Renal cortex interstitium (tissue), 15 donors: ENCODE measurements at places on chromosomes 13 and 19.

DNA sequence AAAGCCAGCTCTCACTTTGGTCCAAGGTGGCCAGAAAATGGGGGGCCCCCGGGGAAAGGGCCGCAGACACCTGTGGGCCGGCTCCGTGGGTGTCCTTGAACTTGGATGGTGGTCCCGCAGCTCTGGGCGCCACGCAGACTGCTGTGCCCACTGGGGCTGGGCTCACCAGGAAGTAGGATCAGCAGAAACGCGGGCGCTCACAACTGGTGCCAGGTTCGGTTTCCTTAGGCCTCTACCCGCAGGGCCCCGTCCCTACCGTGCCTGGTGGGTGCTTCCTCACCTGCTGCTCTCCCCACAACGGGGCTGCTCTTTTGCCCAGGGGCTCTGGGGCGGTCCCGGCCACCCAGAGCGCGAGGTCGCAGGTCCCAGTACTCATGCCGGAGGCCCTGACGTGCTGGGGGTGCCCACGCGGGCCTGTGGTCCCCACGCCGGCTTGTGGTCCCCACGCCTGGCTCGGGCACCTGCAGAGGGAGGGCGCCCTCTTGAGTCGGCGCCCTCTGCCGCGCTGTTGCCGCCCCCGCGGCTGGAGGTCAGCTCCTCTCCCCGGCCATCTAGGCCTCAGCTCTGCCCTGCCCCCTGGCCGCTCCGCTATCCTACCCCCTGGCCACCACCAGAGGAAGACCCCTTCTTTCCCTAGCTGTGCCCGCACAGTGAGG, 1303.6 kb downstream of the UQCRFS1 start:
- DNase-seq: no peak

DNA sequence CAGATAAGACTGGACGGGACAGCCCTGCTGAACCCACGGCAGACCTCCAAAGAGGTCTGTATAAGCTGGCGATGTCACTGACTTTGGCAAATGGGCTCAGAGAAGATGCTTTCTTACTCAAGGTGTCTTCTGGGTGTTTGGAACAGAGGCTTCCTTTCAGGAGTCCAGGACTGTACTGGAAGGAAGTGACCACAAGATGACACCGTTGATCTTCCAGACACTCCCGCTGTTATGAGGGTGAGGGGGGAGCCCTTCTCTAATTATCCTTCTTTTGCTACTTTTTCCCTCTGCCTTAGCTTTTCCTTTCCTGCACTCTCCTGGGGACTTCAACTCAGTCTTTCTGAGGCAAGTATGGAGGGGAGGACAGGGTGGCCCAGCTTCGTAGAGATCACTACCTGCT, 65.2 kb upstream of the ZNF599 start:
- DNase-seq: no peak

- DNase-seq: no peak
These were observed 28.4 kb downstream of the ZNF823 start for GRCh38 chr19:11710313-11710712.

DNA sequence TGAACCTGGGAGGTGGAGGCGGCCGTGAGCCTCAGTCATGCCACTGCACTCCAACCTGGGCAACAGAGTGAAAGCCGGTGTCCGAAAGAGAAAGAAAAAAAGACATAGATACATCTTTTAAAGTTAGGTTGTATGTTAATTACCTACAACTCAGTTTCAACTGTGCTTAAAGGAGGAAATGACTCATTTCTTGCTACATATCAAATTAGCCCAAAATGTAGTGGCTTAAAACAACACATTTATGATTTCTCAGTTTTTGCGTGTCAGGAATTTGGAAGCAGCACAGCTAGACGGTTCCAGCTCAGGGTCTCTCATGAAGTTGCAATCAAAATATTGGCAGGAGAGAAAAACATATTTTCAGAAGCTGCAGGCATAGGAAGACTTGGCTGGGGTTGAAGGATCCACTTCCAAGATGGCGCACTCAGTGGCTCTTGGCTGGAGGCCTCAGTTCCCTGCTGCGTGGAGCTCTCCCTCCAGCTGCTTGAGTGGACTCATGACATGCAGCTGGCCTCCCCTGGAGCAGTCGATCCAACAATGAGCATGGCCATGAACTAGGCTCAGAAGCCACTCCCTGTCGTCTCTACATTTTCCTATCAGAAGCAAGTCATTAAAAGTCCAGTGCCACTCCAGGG, 7.1 kb downstream of the LDLR start:
- no peak for DNase-seq

GRCh38 chr13:114077933-114078325, 54.5 kb downstream of the RASA3 start:
- no peak for DNase-seq

GRCh38 chr19:22976248-22976647, 26.7 kb downstream of the ZNF728 start:
- DNase-seq: no peak

DNA sequence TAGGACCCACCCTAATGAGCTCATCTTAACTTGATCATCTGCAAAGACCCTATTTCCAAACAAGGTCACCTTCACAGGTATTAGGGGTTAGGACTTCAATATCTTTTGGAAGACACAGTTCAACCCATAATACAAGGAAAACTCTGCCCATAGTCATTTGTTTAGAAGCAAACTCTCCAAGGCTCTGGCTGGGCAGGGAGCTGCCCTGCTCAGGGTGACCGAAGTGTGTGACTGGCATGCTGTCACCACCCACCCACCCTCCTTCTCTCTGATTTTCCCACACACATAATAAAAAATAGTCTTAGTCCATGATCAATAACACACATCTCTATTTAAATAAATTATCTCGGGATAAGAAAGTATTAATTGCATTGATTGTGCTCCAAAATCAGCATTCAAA, 161.1 kb downstream of the KCTD15 start:
- no peak for DNase-seq

DNA sequence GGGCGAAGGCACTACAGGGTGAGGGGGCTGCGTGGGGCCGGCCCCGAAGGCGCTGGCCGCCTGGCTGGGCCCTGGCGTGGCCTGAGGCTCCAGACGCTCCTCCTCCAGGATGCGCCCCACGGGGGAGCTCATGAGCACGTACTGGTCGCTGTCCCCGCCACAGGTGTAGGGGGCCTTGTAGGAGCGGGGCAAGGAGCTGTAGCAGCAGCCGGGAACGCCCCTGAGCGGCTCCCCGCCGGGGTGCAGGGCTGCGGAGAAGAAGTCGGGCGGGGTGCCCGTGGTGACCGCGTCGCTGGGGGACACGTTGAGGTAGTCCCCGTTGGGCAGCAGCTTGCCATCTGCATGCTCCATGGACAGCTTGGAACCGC, 3.0 kb downstream of the IRS2 start:
- DNase-seq: no peak

- DNase-seq: no peak
These were observed 21.7 kb downstream of the TEX30 start for GRCh38 chr13:102751886-102752285.

- no peak for DNase-seq
These were observed 14.4 kb downstream of the ACP7 start for GRCh38 chr19:39098365-39099269.

DNA sequence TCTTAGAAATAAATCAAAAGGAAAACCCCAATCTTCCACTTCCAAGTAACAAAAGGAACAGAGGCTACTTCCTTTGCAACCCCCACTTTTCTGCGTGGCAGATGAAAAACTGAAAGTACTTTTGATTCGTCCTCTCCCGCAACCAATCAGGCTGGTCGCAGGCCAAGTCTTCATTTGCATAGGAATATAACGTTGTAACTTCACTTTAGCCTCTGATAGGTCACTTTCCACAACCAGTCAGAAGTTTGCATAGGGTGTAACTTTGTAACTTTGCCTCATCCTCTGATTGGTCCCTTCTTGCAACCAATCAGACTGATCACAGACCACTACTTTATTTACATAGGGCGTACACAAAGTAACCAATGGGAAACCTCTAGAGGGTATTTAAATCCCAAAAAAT, 37.2 kb downstream of the TGDS start:
- no peak for DNase-seq

DNA sequence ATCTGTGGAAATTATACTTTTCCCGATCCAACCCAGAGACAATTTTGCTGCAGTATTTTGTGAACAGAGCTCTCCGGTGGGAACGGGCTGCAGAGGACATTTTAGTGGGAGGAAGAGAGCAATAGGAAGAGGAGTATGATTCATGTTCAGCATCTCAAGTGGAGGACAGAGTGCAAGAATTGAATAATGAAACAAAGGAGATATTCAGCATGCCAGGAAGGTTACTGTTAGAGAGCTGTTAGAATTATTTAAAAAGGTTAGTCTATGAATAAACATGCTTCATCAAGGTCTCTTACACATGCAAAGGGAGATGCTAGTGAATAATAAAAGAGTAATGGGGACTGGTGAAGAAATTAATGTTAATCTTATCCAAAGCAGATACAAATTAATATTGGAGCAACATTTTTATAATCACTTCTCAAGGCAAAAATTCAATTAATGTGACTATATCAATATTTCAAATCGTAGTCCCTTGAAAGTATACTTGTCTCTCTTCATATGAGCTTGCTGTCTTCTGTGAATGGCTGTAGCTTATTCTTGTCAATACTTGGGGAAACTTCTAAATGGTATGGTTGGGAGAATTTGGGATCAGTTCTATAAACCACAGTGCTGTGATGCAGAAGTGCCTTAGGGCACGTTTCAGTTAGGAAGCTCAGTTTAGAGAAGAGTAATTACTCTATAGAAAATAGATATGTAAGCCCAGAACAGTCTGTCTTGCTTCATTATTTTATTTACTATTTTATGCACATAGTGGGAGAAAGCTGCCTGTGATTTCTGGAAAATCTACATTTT, 1165.8 kb downstream of the OLFM4 start:
- DNase-seq: no peak

GRCh38 chr13:32748305-32748704, 162.1 kb downstream of the PDS5B start:
- no peak for DNase-seq

DNA sequence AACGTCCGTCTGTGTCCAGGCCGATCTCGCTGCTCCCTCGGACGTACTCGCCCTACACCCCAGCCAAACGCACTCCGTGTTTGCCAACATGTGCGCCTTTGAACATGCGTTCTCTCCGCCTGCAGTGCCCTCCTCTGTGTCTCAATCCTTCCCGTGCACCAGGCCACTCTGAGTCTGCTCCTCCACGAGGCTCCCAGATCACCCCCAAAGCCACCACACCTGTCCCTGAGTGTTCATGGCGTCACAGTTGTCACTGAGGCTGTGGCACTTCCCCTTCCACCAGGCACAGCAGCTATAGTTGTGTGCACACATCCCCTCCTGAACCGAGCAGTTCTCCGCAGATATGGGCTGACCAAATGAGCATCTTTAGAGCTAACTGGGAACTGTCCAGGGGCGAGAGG, 35.6 kb downstream of the RASA3 start:
- DNase-seq: no peak

DNA sequence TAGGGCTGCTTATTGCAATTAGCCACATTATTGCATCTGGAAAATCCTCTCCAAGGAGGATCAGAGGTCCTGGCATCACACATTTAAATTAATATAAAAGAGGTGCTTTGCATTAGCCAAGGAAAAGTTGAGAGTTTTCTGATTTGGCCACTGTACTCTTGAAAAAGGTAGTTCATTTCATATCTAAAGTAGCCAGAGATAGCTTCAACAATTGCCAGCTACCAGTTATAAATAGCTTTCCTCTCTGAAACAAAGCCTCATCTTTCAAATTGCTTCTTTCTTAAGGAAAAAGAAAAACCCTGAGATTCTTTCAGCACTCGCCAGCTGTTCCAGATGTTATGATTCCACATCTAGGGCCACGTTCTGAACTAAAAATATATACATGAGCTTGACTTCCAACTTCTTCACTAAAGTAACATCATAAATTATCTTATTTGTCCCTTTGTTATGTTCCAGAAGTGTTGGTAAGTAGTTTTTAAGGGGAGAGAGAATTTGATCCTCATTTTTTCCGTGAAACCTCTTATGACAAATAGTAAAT, 69.6 kb downstream of the ERCC5 start:
- DNase-seq: no peak

DNA sequence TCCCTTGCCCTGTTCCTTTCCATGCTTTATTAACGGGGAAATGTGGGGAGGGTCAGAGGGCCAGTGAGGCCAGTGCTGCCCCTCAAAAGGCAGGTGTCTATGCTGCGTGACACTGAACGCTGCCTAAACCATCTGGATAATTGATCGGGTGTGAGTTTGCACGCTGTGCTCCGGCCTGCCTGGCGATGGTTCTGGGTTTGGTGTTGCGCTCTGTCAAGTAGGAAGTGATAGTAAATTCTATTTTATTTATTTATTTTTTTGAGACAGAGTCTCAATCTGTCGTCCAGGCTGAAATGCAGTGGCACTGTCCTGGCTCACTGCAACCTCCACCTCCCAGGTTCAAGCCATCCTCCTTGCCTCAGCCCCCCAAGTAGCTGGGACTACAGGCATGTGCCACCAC, 86.5 kb downstream of the ATP11A start:
- no peak for DNase-seq

GRCh38 chr13:72149701-72150100, 282.7 kb upstream of the DACH1 start:
- no peak for DNase-seq

GRCh38 chr19:798415-799075, 1.3 kb downstream of the PTBP1 start:
- DNase-seq: no peak

GRCh38 chr19:11194656-11195558, 2.4 kb downstream of the KANK2 start:
- DNase-seq: peak; percentile 40

DNA sequence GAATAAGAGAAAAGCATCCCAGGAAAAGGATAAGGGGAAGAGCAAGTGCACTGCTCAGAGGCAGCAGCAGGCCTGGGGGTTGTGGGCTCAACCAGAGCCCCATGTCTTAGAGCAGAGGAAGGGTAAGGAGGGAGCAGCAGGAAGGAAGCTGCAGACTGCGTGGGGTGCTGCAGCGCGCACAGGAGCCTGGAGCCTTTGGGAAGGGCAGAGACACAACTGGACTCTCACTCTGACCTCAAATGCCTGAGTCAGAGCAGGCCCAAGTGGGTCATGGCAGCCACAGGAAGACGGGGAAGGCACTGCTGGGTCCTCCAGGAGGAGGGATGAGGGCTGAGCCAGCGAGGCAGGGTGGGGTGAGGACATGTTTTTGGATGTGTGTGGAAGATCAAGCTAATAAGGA, 31.6 kb downstream of the SIGLEC7 start:
- DNase-seq: no peak

DNA sequence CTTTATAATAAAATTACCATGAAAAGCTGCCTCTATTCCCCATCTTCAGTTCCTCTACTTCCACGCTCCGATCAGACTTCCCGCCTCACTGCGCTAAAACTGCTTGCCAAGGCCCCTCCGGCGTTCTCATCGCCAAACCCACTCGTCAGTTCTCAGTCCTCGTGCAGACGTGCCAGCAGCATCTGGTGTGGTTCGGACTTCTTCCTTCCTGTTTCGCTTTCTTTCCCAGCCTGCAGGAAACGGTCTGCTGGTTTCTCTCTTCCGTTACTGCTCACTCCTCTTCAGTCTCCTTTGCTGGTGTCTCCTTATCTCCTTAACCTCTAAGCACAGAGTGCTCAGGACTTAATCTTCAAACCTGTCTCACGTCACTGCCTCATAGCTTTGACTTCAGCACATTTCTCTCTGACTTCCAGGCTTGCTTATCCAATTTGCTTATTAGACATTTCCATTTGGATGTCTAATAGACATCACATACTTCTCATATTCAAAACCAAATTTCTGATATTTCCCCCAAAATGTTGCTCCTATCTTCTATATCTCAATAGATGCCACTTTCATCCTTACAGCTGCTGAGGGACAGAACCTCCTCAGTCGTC, 40.3 kb downstream of the RCBTB2 start:
- DNase-seq: no peak
